ENCODE measurements at places on chromosomes 16 and 17. TPM values are rescaled to one million over a fixed set of nuclear protein-coding genes. Genes with fewer than 3 reads are reported as not detected.

Gene ATXN1L
- 37.6 TPM for total RNA-seq

Gene RUNDC3A
- total RNA-seq: 0.54 TPM

Gene VMO1
- total RNA-seq: not detected

Gene TP53TG3C
- not detected for total RNA-seq

Gene GFAP
- 3.8 TPM for total RNA-seq

Gene ZNF423
- 9.4 TPM for total RNA-seq

Gene TLCD3B
- not detected for total RNA-seq

Gene SYT17
- total RNA-seq: 7.3 TPM

Gene UTS2R
- not detected for total RNA-seq

Gene SMIM36
- not detected for total RNA-seq

Gene KRTAP3-2
- not detected for total RNA-seq

Gene DNAAF8
- 0.89 TPM for total RNA-seq

Gene HIGD1B
- total RNA-seq: 1.1 TPM

Gene PLEKHM1
- total RNA-seq: 26.1 TPM

Gene ABCC11
- total RNA-seq: not detected

Gene NLRP1
- 26.0 TPM for total RNA-seq

Gene EIF1
- 250 TPM for total RNA-seq

Gene ICAM2
- 7.2 TPM for total RNA-seq

Gene KIF22
- 12.1 TPM for total RNA-seq

Gene VTN
- total RNA-seq: 0.27 TPM

Gene BMERB1
- total RNA-seq: 135 TPM

Gene FSCN2
- 0.94 TPM for total RNA-seq

Gene CDH16
- not detected for total RNA-seq

Gene CACNG4
- 2.1 TPM for total RNA-seq

Gene DRG2
- total RNA-seq: 35.2 TPM

Gene CD300E
- total RNA-seq: 0.58 TPM

Measured in gastroesophageal sphincter (tissue), 4 donors.